ENCODE measurements at places on chromosomes 3 and 15. TPM values are rescaled to one million over a fixed set of nuclear protein-coding genes. Genes with fewer than 3 reads are reported as not detected.

The MKRN2OS gene
- 0.52 TPM for total RNA-seq

The EDC3 gene
- 28.0 TPM for total RNA-seq

DNA sequence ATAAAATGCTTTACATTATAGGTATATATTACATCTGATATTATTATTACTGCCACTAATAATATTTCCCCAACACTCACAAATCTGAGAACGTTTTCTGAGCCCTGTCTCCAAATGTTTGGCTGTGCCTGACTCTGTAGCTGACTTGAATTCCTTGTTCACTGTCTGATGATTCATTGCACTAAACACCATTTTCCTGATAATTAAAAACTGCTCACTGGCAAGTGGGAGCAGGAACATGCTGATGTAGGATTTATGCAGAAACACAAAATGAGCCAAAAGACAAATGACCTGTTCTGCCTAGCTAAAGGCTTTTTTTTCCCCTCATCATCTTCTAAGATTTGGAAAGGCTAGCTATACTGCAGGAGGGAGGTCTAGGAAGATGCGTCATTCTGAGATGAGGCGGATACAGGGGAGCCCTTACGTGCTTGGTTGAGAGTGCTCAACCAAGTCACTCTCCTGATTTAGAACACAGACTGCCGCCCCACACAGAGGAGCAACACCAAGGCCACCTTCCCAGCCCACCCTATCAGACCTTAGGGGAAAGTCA is 380.7 kb downstream of the EPHB1 start:
- no peaks in the 10 kb centered on the region for H3K4me1 ChIP-seq
- H3K4me3 ChIP-seq: no peak overlapping the region
- no peaks in the 10 kb centered on the region for H3K36me3 ChIP-seq
- no peak for DNase-seq
- H3K27me3 ChIP-seq: no peaks in the 10 kb centered on the region
- no peak overlapping the region for H3K27ac ChIP-seq

DNA sequence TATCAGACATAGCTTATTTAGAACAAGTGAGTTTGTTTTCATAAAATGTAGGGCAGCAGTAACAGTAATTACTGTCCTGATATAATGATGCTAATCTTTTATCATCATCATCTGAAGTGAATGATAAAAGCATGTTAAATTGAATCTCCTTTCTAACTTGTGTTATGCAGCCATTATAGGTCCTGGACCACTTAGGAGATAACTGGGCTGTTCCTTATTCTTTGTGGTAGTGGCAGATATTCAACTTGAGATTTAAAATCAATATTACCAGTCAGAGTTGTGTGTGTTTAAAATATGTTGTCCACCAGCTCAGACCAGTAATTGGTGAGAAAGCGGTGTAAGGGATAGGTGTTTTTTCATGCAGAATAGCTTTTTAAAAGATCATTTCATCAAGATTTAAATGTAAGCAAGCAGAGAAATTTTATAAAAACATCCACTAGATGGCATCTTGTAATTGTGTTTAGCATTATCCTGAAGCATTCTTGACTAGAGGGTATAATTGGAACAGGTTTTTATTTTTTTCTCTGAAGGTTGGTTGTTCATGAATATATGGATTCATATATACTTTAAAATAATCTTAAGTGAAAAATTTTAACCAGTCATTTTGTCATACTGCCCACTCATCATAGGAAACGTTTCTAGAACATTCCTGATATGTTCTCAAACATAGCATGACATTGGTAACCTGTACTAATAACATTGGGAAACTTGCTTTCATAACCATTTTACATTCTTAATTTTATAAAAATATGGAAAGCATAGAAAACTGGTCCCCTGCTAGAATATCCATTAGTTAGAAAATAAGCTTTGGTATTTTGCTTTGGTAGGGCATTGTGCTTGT is 153.9 kb downstream of the BBX start:
- no peak overlapping the region for H3K27ac ChIP-seq
- H3K4me1 ChIP-seq: peaks cover 6% of the 10 kb centered on the region
- H3K36me3 ChIP-seq: no peaks in the 10 kb centered on the region
- no peaks in the 10 kb centered on the region for H3K27me3 ChIP-seq
- DNase-seq: no peak

- peak overlapping the region; percentile 66 for H3K4me3 ChIP-seq
- H3K4me1 ChIP-seq: peaks cover 15% of the 10 kb centered on the region
Measured at GRCh38 chr15:63045465-63045840, 2.9 kb downstream of the TPM1 start.

The GOLIM4 gene
- total RNA-seq: 40.6 TPM

- no peak overlapping the region for H3K27ac ChIP-seq
- H3K27me3 ChIP-seq: no peaks in the 10 kb centered on the region
- H3K4me1 ChIP-seq: no peaks in the 10 kb centered on the region
- DNase-seq: no peak
Measured at GRCh38 chr15:86278586-86278985, 198.9 kb downstream of the AGBL1 start.

The LARP6 gene
- total RNA-seq: 7.7 TPM

GRCh38 chr3:37695138-37695537 is 166.5 kb upstream of the CTDSPL start:
- no peaks in the 10 kb centered on the region for H3K4me1 ChIP-seq
- no peaks in the 10 kb centered on the region for H3K27me3 ChIP-seq
- H3K27ac ChIP-seq: no peak overlapping the region
- H3K4me3 ChIP-seq: no peak overlapping the region
- DNase-seq: no peak
